ENCODE measurements at places on chromosomes 2 and 18.

GRCh38 chr2:237270520-237270919, 143.4 kb downstream of the COL6A3 start:
- no peak for DNase-seq

DNA sequence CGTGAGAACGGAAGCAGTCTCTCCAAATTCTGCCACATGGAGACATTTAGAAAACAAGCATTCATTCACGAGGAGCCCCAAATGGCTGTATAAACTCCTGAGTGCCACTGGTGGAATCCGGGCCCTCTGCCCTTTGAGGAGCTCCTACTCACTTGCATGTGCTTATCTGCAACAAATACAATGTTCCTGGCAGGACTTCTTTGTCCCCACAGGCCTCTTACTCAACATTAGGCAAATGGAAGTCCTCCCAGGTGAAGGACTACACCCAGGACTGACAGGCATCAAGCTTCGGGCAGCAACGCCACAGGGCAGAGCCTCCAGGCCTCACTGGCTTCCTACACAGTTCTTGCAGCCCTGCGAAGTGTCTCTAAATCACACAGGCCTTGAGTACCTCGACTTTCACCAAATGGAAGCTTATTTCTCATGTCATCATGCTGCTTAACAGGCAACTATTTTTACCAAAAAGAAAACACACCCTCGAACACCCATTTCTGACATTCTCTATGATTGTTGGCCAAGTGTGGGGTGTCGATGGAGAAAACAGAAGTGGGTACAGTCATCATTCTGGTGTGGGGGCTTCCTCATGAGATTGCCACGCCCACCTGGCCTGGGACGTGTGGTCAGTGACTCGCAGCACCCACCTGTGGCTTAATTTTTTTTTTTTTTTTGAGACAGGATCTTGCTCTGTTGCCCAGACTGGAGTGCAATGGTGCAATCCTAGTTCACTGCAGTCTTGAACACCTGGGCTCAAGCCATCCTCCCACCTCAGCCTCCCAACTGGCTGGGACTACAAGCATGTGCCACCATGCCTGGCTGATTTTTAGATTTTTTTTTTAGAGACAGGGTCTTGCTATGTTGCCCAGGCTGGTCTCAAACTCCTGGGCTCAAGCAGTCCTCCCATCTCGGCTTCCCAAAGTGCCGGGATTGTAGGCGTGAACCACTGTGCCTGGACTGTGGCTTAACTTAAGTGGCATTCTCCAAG, 186.8 kb upstream of the GLI2 start:
- DNase-seq = peak; percentile 71

- no peak for DNase-seq
These were observed 256.4 kb downstream of the MEIS1 start for GRCh38 chr2:66691031-66691965.

DNA sequence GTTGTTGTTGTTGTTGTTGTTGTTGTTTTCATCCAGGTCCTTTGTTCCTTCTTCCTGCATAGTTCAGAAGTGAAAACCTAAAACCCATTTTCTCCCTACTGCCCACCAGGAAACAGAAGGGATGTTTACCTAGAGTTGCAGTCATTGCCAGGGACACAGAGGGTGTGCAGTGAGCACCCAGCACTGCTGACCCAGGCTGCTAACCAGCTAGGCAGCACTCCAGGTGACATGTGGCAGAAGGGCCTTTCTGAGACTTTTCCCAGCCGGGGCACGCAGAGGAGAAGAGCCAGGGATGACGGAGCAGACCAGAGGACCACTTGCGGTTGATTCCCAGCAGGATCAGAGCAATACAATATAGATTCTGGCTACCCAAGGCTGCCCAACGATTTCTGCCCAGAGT, 286.3 kb downstream of the BCL11A start:
- DNase-seq = no peak

DNA sequence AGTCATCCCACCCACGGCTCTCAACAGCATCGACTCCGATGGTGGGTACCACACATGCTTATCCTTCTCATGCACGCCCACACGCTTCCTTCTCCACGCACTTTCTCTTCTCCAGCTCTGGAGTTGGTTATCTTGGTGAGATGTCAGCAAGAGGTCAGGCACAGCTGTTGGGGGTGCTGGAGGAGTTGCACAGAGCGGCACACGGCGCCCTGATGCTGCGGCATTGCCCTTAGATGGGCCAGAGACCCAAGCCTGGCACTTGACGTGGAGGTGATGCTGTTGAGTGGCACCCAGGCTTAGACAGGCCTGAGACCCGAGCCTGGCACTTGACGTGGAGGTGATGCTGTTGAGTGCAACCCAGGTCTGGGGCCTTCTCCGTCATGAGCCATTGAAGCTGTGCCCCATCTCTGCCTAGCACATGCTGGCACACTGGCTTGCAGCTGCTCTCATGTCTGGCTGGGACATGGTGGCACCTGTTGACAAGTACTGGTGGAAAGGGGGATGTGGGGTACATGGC, 83.2 kb downstream of the DGKD start:
- DNase-seq = no peak

DNA sequence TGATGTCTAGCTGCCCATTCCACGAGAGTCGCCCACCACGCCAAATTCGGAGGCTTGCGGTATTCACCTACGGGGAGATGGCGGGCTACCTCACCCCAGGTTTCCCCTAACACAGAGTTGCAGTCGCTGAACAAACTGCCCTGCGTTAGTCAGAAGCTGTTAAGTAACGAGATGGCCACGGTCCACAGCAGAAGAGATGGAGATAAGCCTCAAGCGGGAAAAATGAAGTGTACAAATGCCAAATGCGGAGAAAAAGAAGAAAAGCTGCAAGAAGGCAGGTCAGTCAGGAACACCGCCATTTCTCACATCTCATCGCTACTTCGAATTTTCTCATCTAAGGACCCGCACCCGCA, 425 bp downstream of the ASB3 start:
- peak; percentile 15 for DNase-seq

- peak; percentile 91 for DNase-seq
These were observed 38.9 kb downstream of the CNGA3 start for GRCh38 chr2:98385050-98385699.

DNA sequence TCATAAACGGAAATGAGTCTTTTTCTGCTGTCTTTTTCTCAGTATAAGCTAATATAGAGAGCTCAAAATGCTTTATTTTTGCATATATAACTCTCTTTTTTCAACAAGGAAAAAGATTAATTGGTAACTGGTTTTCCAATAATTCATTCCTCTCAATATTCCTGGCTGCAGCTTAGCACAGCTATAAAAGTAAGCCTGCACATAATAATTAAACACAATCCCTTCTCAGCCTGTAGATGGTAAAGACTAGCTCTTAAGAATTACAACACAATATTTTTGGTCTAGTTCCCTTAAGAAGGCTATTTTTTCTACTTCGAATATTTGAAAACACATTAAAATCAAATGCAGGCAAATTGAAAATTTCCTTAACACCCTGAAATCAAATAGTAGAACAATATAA, 258.0 kb downstream of the DOK6 start:
- no peak for DNase-seq

DNA sequence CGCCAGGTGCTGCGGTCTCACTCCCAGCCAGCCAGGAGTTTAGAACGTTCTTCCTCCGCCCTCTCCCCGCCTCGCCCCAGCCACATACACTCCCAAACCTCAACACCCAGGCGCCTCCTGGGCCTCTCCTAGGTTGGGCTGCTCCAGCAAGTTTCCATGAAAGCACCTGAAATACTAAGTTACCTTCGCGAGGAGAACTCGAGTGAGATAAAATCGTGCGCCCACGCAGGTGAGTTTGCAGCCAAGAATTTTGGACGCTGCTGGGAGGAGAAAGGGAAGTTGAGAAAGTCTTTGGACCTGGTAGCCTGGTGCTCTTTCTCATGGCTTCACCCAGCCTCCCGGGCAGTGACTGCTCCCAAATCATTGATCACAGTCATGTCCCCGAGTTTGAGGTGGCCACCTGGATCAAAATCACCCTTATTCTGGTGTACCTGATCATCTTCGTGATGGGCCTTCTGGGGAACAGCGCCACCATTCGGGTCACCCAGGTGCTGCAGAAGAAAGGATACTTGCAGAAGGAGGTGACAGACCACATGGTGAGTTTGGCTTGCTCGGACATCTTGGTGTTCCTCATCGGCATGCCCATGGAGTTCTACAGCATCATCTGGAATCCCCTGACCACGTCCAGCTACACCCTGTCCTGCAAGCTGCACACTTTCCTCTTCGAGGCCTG, at the start of gene GPR39:
Gene GPR39 (plus strand): TSS at position 83 of the 673 bp plus-strand sequence.
- no peak for DNase-seq

- DNase-seq = no peak
These were observed 192.0 kb downstream of the CDH7 start for GRCh38 chr18:65942854-65943253.

- DNase-seq = peak; percentile 18
These were observed 24.7 kb downstream of the PKDCC start for GRCh38 chr2:42072349-42073118.

- no peak for DNase-seq
These were observed 342.3 kb upstream of the MYT1L start for GRCh38 chr2:2673406-2673805.

DNA sequence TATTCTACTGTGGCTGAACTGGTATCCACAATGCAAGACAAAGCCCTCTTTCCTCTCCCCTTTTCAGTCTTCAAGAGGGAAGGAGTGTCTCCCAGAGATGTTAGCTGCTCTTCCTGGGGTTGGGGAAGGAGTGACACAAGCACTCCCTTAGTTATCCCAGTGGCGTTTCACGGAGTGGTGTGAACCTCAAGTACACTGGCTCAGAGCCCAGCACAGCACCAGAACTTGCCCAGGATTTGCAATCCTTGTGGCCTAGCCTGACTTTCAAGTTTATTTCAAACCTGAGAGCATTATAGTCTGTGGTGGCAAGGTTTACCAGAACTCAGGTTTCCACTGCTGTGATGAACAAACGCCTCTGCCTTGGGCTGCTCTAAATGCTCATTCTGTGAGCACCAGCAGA, 162.5 kb downstream of the CCDC102B start:
- DNase-seq = no peak

DNA sequence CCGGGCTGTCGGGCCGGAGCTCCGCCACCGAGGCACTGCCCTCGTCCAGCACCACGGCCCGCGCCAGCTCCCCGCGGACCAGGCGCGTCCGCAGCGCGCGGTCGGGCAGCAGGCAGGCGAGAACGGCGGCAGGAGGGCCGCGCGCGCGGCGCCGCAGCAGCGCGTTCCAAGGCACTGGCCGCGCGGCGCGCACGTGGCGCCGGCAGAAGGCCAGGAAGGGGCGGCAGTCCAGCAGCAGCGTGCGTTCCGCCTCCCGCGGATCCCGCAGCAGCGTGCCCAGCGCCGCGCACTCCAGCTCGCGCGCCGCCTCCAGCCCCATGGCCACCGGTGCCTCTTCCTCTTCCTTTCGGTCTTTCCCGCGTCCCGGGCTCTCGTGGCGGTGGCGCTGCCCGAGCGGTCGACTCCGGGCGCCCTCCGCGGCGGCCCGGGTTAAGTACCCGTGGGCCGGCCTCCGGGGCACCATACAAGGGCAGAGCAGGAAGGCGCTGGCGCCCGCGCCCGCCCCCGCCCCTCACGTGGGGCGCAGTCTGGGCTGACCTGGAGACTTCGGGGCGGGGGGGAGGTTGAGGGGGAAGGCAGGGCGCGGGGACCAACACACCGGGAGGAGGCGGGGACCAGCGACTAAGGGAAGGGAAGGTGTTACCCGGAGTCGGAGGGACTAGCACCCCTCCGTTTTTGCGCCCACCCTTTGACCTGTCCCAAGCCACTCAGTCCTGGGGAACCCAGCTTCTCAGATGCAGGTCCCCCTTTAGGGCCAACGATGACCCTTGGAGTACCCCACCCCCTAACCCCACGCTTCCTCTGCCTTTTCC, at the start of gene DUSP2:
Gene DUSP2 (minus strand): TSS at position 405 of the 812 bp plus-strand sequence. CDS start 86 bp downstream, at position 319.
- peak; percentile 97 for DNase-seq

DNA sequence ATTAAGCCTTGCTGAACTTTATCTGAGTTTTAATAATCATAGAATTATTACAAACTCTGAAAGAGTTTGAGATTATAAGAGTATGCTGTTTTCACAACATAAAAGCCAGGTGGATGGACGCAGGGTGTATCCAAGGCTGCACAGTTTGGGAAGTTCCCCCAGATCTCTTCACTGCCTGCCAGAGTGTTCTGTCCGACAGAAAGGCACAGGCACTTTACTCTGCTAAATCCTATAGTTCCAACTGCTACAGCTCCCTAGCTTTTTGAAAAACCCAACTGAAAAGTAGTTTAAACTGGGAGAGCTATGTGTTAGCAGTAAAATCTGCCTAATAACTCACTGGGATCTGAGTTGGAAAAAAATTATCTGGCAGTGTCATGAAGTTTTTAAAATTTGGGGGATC, 38.0 kb downstream of the MFSD6 start:
- DNase-seq = no peak

GRCh38 chr18:9410515-9410914, 64.8 kb upstream of the RALBP1 start:
- DNase-seq = no peak

GRCh38 chr2:241202681-241203080, 14.2 kb downstream of the ANO7 start:
- DNase-seq = no peak

DNA sequence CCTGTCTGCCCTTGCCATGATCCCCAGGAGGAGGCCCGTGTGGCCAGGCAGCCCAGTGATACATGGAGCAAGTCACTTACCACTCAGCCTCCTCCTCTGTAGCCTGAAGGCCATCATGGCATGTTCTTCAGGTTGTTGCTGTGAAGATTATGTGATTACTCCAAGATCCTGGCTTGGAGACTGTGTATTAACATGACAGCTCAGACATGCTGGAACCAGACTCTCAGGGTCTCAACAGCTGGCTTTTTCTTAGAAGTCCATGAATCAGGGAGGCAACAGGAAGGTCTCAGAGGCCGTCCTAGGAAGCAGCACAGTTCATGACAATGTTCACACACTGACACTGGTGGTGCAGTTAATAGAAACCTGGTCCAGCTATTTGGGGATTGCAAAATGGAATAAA, 158.6 kb upstream of the TWIST2 start:
- no peak for DNase-seq

DNA sequence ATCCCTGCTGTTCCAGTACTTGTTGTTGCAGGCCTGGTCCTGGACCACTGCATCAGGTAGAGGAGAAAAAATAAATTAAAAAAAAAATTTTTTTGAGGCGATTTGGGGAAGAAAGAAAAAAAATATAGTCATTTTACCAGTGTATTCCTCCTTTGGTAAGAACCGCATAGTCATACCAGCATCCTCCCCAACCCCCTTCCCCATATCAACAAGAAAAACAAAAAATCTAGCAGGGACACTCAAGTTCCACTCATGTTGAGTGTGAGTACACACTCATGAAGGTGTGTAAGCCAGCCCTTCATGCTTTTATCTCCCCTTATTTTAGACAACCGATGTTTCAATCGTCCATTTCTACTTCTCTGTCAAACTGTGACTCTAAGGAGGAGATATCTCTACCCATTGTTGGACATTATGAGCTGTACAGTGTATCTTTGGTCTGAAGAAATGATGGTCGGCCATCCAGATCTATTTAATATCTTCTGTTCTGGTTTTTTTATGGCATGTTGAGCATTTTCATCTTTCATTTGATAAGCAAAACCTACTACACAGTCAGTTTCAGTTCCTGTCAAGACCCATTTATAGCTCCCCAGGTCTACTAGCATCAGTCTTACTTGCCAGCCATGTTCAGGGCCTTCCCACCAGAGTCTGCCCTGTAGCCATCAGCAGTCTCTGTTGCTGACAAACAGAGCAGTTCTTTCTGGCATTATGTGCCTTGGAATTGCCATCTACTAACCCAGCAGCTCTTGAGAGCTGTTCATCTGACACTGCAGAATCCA, 20.0 kb downstream of the ELP2 start:
- DNase-seq = no peak

- peak; percentile 23 for DNase-seq
These were observed at the start of gene SLC19A3 for GRCh38 chr2:227717687-227718567. Gene SLC19A3 (minus strand): TSS chr2:227718028. CDS start chr2:227702318, 15,710 bp downstream.

GRCh38 chr2:100350661-100351185, 28.4 kb upstream of the LONRF2 start:
- no peak for DNase-seq
